ENCODE measurements at places on chromosomes 2 and 18.

- no peak for DNase-seq
These were observed 327.2 kb downstream of the SATB2 start for GRCh38 chr2:199130501-199130900.

DNA sequence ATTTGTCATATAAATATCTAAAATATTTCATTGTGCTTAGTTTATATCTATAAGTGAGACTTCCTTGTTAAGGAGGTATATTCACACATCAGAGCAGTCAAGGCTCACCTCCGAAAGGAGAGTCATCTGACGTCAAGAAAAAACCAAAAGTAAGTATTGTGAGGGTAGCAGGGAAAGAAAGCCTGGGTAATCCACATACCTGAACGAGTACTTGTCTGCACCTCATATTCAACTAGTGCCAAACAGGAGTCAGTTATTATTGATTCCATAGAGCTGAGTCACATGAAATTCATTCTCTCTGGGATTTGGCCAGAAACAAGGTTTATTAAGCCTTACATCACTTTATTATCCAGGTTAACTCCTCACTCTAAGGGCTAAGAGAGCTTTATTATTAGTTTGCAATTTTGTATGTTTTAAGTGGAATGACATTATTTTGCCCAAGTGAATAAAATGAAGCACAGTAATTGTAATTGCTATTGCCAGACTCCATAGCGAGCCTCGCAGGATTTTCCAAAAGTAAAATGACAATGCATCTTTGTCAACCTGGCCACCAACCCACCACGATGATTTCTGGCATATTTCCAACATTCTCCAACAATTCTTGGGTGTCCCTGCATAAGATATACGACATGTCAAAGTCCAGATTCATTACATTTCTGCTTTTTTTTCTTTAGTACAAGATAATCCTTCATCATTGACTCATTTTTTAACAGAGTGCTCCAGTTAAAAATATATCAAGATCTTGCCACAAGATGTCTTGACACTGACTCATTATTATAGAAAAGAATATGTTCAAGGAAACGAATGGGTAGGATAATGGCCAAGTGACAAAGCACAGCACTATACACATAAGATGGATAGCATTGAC lies 1210.4 kb upstream of the ACVR2A start:
- DNase-seq: no peak

DNA sequence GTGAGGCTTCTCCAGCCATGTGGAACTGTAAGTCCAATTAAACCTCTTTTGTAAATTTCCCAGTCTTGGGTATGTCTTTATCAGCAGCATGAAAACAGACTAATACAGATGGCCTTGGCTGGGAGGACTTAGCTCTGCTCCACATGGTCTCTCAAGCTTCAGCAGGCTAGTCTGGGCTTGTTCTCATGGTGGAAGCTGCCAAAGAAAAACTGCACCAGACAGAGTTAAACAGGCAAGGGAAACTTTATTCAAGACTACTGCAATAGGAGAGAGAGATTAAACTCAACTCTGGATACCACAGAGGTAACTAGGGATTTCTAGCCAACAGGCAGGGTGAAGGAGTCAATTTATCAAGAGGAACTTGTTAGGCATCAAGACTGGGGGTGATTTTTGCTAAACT lies 142.1 kb downstream of the CABLES1 start:
- DNase-seq: no peak

- DNase-seq: no peak
These were observed 9.0 kb upstream of the AFTPH start for GRCh38 chr2:64515086-64515485.
